Cardiac ventricle fibroblast (primary cell): ENCODE measurements at places on chromosomes 5 and 9. TPM values are rescaled to one million over a fixed set of nuclear protein-coding genes. Genes with fewer than 3 reads are reported as not detected.

The OTP gene
- not detected in 2 replicates for total RNA-seq

The NR5A1 gene
- total RNA-seq, result not detected in 2 replicates

The ZFP2 gene
- 1.3 and 2.8 TPM in 2 replicates for total RNA-seq

The MED27 gene
- total RNA-seq, result 9.5 and 12.7 TPM in 2 replicates
